ENCODE measurements at places on chromosomes 3 and 15.
A peak's percentile ranks its signal among the peaks of the same experiment; 100 is the strongest.

- peak; percentile 58 for DNase-seq
Observed at GRCh38 chr3:107938143-107938542, 152.7 kb downstream of the CD47 start.

DNA sequence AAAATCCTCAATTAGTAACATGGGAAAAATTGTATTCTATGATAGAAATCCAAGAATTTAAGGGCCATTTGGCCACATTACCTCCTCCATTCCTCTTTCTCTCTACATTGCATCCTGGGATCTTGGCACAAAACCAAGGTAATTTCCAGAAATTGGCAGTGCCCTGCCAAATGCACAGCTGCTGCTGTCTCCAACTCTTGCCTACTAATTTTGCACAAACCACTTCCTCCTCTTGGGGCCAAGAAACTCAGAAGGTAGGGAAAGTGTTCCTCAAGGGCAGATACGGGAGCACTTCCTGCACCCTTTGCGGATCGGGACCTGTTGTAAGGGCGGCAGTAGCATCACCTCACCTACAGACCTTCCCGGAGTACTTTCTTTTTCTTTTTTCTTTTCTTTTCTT is 57.8 kb downstream of the MAP3K13 start:
- DNase-seq = no peak

- peak; percentile 88 for DNase-seq
Observed at GRCh38 chr3:128784232-128784631, 58.2 kb downstream of the RAB7A start.

GRCh38 chr3:39933986-39934693 is 124.7 kb downstream of the MYRIP start:
- no peak for DNase-seq

- DNase-seq = peak; percentile 68
Observed at GRCh38 chr15:68797599-68798345, 22.9 kb downstream of the ANP32A start.

DNA sequence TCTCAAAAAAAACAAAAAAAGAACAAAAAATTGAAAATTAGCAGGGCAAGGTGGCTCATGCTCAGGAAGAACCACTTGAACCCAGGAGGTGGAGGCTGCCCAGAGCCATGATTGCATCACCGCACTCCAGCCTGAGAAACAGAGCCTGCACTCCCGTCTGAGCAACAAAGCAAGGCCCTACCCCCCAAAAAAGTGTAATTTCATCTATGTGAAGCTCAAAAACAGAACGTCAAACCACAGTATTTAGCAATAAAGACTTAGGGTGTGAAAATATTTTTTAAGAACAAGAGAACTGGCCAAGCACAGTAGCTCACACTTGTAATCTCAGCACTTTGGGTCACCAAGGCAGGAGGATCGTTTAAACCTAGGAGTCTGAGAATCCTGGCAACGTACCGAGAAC is 38.2 kb downstream of the STAG1 start:
- DNase-seq = no peak

DNA sequence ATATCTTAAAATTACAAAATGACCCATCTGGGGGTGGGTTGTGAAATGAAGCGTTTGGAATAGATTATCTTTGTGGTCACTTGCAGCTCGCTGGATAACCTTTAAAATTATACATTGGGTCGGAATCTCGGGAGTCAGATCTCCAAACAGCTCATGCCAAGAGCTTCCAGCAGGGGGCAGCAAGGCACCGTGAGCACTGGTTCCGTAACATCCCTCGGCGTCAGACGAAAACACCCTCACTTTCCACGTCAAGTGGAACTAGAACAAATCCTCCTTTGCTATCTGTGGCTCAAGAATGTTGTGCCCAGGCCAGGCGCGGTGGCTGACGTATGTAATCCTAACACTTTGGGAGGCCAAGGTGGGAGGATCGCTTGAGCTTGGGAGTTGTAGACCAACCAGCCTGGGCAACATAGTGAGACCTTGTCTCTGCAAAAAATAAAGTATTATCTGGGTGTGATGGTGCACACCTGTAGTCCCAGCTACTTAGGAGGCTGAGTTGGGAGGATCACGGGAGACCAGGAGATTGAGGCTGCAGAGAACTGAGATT is 31.1 kb downstream of the UMPS start:
- DNase-seq = peak; percentile 84

- no peak for DNase-seq
Observed at GRCh38 chr15:25701721-25702465, 161.2 kb downstream of the ATP10A start.

- no peak for DNase-seq
Observed at GRCh38 chr3:179189759-179190158, 41.6 kb downstream of the PIK3CA start.

DNA sequence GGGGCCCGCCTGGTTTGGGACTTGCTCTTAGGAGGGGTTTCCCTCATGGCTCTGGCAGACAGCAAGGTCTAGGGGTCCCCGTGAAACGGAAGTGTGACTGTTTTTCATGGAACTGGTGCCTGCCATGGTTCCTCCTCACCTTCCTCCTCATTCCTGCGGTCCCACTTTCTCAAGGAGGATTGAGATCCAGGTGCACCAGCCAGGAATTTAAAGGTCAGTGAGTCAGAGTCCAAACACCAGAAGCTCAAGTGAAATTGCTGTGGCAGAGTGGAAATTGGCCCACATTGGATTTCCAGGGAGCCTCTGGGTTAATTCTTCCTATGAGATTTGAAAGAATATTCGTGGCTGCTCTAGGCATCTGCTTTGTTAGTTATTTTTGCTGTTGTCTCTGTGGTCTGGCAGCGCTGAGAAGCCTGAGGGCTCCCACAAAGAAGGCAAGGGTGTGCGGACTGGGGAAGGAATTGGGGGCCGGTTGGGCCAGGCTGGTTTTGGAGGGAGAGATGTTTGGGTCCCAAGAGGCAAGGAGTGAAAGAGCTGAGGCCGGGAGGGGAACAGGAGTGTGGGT is 60.4 kb upstream of the TNFAIP8L3 start:
- DNase-seq = peak; percentile 74

DNA sequence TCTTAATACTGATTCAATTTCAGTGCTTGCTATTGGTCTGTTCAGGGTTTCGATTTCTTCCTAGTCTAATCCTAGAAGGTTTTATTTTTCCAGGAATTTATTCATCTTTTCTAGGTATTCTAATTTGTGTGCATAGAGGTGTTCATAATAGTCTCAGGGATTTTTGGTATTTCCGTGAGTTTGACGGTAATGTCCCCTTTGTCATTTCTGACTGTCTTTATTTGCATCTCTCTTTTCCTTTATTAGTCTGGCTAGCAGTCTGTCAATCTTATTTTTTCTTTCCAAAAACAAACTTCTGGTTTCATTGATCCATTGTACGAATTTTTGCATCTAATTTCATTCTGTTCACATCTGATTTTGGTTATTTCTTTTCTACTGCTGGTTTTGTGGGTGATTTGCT is 35.2 kb upstream of the CD200R1L start:
- no peak for DNase-seq

Measured in islet precursor cell (in vitro differentiated cells).